ENCODE measurements at places on chromosomes 12 and 14.

- DNase-seq = no peak
Observed at GRCh38 chr14:28247491-28247890, 519.1 kb upstream of the FOXG1 start.

DNA sequence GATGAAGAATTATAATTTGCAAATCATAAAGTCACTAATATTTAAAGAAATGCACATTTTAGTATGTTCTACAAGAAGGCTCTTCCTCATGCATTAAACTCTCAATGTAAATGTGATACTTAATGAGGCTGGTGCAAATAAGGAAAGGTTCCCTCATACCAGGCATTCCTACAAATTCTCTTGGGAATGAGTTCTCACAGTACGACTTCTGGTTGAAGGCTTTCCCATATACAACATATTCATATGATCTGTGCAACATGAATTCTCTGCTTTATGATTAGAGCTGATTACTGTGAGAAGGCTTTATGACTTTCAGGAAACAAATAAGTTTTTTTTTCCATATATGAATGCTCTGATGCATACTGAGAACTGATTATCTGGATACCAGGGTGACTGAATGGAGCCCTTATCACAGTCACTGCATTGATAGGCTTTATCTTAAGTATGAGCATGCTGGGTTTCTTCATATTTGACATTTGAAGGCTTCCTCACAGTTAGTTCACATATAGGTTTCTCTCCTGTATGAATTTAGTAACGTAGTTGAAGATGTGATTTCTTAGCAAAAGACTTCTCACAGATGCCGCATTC, 293.9 kb downstream of the RAD51B start:
- no peak for DNase-seq

GRCh38 chr12:104263580-104264358, 39.8 kb upstream of the EID3 start:
- DNase-seq = peak; percentile 94

DNA sequence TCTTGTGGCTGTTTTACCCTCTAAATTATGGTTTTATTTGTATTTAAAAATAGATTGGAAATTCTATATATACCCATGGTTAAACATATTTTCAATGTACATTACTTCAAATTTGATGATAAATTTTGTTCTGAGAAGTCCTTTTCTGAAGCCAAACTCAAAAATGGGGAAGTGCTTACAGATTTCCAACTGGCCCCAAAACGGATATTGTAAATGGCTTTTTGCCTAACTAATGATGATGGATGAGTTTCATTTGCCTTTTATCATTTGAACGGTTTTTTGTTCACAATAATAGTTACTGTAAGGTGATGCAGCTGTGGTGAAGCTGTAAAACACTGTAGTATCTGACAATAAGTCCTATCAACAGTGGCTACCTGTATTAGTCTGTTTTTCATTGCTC, 136.9 kb downstream of the FUT8 start:
- DNase-seq = peak; percentile 27

DNA sequence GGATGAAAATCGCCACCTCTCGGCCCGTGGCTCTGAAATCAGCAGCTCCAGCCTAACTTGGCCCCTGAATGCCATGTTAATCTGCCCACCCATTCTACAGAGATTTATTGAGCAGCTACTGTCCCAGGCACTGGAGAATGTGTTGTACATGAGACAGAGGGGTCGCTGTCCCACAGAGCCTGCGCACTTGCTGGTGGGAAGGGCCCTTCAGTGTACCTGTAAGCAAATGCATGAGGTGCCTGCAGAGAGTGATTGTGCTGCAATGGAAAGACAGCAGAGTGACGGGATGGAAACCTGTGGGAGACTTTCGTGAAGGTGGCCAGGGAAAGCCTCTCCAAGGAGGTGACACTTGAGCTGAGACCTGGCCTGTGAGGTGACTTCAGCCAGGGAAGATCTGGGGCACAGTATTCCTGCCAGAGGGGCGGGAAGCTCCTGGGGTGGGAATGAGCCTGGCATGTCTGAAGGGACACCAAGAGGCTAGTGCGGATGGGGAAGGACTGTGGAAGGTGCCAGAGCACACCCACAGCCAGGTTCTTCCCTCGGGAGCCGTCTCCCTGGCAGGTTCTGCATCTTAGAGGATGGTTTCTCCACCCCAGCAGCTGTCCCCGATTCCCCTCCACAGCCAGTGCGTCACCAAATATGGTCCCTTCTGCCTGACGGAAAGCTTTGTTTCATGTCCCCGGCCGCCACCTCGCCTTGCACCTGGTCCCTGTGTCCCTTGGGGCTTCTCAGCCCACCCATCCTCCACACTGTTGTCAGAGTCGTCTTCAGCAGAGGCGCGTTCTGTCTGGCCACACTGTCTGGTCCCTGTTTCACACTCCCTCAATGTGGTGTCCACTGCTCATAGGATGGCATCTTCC, 8.7 kb downstream of the SMIM41 start:
- no peak for DNase-seq

DNA sequence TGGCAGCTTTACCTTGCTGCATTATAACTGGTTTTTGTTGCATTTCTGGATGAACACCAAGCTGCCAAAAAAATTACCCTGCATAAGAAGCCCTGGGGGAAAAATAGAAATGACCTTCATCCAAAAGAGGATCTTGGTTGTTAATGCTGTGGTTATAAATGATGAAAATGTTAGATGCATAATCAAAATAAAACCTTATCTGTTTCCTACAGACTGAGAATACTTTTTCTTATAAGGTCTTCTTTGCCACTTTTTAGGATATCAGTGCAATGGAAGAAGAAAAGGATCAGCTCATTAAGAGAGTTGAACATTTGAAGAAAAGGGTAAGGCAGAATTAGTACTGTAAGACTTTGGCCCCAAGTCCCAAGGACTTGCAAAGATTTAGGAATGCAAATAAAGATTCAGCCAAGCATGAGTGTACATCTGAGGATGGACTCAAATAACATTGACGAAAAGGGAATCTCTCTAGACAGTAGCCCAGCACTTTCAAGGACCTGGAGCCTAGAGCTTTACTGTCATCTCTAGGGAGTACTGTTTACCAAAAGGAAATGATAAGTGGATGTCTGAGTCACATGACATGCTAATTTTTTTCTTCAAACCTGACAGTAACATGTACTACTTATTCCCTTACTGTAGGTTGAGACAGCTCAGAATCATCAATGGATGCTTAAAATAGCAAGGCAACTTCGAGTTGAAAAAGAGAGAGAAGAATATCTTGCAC, 10.7 kb downstream of the IFT81 start:
- peak; percentile 33 for DNase-seq

DNA sequence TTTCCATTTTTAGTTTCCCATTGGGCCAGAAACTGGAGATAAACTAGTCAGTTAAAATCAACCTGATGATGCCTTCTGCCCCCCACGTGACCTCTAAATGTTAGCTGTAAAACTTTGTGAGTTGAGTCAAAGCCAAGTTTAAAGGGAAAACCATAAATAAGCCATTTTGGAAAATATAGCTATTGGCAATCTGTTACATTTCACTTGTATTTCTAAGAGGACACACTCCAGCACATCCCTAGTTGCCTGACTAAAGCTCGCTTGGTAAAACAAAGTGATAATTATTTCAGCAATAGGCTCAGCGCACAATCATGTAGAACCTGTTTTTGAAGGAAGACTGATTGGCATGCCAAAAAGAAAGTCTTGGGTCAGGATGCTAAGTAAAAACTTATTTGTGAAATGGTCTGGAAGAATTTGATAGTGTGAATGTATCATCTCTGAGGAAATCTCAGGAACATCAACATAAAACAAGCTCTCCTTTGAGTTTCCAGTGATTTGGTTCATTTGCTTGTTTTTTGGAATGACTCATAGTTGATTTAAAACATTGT, 49.2 kb upstream of the AEBP2 start:
- no peak for DNase-seq

DNA sequence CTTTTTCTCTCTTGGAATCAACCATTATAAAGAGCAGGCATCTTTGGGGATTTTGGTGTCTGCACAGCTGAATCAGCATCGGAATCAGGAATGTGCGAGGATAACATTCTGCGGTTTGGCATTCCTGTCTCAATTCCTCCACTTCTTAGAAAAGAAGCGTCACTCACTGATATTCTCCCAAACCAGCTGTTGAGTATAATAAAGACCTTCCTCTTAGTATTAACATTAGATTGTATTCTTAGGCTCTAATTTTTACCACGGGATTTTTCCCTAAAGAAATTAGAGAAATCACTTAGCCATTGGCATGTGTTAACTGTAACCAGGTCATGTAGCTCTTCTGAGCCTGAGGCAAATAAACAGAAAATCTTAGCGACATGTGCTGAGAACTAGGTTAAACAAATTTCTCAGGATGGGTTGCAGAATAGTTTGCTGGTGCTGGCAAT, 128.7 kb downstream of the TMX1 start:
- no peak for DNase-seq

DNA sequence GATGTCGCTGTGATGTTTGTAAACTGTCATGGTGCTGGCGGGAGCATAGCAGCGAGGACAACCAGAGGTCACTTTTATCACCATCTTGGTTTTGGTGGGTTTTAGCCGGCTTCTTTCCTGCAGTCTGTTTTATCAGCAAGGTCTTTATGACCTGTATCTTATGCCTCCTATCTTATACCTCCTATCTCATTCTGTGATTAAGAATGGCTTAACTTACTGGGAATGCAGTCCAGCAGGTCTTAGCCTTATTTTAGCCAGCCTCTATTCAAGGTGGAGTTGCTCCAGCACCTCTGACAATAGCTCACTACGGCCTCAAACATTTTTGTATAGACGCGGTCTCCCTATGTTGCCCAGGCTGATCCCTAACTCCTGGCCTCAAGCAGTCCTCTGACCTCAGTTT, 53.7 kb downstream of the B4GALNT3 start:
- DNase-seq = no peak

GRCh38 chr12:96195845-96196451, 1.8 kb downstream of the ELK3 start:
- no peak for DNase-seq

- no peak for DNase-seq
Observed at GRCh38 chr14:61379639-61380184, 58.3 kb downstream of the PRKCH start.

DNA sequence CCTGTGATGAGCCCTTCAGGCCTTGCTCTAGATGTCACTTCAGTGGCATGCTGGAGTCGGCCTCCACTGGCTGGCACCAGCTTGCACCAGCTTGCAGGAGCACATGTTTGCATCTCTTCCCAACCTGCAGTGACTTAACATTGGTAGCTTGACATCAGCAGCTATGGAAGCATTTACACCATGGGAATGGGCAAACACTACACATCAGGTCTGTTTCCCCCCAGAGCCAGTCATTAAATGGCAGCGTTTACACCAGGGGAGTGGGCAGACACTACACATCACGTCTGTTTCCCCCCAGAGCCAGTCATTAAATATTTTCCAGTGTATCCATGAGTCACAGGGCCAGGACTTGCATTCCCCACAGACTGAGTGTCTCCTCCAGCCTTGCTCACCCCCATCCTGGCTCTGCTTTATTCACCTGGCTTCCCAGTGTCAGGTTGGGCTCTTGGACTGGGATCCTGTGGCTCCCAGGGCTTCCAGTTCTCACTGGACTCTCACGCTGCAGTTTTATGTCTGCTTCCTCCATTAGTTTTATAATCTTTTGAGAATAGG, 51.6 kb upstream of the VRK1 start:
- DNase-seq = no peak

- DNase-seq = no peak
Observed at GRCh38 chr14:61145034-61145902, 135.9 kb downstream of the TMEM30B start.

DNA sequence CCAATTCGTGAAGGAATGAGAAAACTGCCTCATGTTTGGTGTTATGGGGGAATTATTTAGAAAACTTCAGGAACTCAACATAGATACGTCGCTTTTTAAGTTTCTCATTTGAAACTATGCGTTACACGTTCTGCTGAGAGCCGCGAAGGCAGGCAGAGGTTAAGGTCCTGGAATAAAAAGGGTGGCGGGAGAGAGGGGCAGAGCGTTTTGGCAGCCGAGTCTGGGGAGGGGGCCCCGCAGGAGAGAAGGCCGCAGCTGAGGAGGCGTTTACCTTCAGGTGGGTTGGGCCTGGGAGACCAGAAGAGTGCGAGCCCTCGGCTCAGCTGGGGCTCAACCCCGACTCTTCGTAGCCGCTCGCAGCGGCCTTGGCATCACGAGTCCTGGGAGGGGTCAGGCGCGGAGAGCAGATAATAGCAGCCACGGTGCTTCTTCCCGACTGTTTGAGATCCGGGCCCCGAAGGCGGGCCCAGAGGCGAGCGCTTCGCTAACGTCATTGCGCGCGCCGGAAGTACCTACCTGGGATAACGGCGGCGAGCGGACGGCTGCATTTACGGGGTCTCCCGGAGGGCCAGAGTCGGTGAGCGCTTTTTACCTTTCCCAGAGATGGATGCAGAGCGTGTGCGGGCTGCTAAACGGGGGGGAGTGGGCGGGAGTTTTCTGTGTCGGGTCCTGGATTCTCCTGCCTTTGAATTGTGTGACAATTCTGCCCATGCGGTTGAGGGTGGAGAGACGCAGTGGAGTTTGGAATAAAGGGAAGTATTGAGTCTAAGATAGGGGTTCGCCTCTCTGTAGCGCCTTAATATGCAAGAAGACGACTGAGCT, at the start of the genes PPHLN1 and ZCRB1:
Gene PPHLN1 (plus strand): TSS at position 515 of the 822 bp plus-strand sequence. CDS start 9,736 bp downstream, outside the sequence.
Gene ZCRB1 (minus strand): TSS at position 442 of the 822 bp plus-strand sequence. CDS start 1,992 bp downstream, outside the sequence.
- DNase-seq = peak; percentile 57

GRCh38 chr12:120981407-120981941, 3.1 kb downstream of the HNF1A start:
- no peak for DNase-seq

- no peak for DNase-seq
Observed at GRCh38 chr12:6771509-6772330, 600 bp upstream of the LAG3 start.

- DNase-seq = no peak
Observed at GRCh38 chr12:32107359-32108267, 966 bp downstream of the BICD1 start.

DNA sequence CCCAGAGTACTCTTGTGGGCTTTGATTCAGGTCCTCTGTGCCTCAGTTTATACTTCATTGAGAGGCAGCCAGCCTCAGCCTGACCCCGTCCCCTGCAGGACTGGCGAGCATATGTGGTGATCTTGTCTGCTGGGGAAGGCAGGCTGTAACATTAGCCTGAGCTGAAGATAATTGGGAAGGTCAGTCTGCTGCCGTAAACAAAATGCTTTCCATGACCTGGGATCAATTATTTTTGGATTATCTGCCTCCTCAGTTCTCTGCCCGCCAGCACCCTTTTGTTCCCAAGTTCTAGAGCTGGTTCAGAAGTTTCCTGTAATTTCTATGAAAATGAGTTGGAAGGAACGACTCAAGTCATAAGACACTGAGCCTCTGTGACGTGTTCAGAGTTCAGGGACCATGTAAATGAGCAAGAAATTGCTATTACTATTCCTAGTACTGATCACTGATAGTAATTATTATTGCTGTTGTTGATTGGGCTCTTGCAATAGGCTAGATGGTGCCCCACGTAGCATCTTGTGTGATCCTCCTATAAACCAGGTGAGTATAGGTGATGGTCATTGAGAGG, 4.5 kb downstream of the ORAI1 start:
- DNase-seq = no peak

DNA sequence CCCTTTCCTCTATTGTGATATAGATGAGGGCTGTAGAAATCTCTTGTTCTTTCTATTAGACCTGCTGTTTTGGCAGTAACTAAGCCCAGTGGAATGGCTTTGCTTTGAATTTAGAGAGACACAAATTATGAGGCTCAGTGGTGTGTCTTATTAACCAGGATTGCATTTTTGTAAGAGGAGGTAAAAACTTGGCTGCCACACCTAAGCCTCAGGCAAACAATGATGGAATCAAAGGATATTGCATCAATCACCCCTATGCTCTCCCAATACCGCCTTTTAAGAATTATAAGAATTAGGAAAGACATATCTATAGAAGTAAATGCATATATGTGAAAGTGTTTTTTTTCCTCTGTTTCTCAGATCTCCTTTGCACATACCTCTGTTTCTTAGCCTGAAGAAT, 63.3 kb downstream of the ACSS3 start:
- DNase-seq = no peak

- no peak for DNase-seq
Observed at GRCh38 chr12:93884794-93885460, 207.8 kb downstream of the CRADD start.
